Suprapubic skin (tissue), 4 donors: ENCODE measurements at places on chromosomes 12 and 14.
A peak's percentile ranks its signal among the peaks of the same experiment; 100 is the strongest.

GRCh38 chr12:17358835-17359234 is 731.2 kb downstream of the RERGL start:
- no peak overlapping the region for H3K27ac ChIP-seq
- no peaks in the 10 kb centered on the region for H3K36me3 ChIP-seq

GRCh38 chr12:58393152-58393551 is 451.8 kb downstream of the ATP23 start:
- no peaks in the 10 kb centered on the region for H3K4me1 ChIP-seq
- no peak for DNase-seq
- H3K36me3 ChIP-seq, result no peaks in the 10 kb centered on the region
- H3K27ac ChIP-seq, result no peak overlapping the region
- H3K27me3 ChIP-seq, result no peaks in the 10 kb centered on the region
- H3K4me3 ChIP-seq, result no peak overlapping the region

DNA sequence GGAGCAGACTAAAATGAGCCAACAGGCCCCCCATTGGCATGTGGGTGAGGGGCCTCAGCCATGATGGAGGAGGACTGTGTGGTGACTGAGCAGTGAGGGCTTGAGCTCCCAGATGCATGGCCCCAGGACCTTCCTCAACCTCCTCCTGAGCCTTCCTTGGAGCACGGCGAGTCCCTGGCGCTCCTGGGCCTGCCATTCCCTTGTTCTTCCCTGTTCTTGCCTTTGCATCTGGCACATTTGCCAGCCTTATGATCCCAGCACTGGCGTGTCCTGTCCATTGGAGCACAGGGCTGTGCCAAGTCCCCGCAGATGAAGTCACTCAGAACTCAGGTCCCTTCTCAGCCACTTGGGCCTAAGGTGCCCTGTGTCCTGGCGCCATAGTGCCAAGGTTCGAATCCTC is 40.3 kb upstream of the MEG3 start:
- H3K27ac ChIP-seq, result no peak overlapping the region
- no peaks in the 10 kb centered on the region for H3K4me1 ChIP-seq
- peaks cover 23% of the 10 kb centered on the region for H3K27me3 ChIP-seq
- H3K4me3 ChIP-seq, result no peak overlapping the region
- no peak for DNase-seq
- no peaks in the 10 kb centered on the region for H3K36me3 ChIP-seq

DNA sequence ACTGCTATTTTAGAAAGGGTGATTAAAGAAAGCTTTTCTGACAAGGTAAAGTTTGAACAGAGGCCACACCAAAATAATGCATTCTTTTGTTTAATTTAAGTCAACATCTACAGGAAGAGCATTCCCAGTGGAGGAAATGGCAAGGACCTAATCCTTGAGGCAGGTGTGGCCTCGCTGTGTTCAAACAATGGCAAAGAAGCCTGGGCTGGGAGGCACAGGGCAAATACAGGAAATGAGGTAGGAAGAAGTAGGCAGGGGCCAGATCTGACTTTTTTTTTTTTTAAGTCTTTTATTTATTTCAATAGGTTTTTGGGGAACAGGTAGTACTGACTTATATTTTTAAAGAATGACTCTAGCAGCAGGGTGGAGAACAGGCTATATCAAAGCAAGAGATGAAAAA is 53.5 kb downstream of the ARMH4 start:
- no peaks in the 10 kb centered on the region for H3K36me3 ChIP-seq
- DNase-seq, result no peak
- H3K4me3 ChIP-seq, result no peak overlapping the region
- H3K27ac ChIP-seq, result no peak overlapping the region
- no peaks in the 10 kb centered on the region for H3K4me1 ChIP-seq

DNA sequence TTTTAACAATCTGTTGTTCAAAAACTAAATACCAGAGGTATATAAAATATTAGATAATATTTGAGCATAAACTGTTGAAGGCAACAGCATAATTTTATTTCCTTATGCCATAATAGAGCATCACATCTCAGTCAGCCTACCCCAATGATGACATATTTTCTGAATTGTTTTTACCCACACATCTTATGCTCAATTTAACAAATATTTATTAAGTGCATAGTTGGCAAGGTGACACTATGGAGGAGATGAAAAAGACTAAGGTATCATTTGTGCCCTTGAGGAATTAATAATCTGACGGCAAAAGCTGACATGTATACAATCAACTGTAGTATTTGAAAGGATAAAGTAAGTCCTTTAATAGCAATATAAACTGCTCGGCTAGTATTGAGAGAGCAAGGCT is 102.4 kb downstream of the SYT1 start:
- no peak overlapping the region for H3K4me3 ChIP-seq
- no peaks in the 10 kb centered on the region for H3K27me3 ChIP-seq
- H3K27ac ChIP-seq, result no peak overlapping the region
- H3K36me3 ChIP-seq, result no peaks in the 10 kb centered on the region
- DNase-seq, result no peak

DNA sequence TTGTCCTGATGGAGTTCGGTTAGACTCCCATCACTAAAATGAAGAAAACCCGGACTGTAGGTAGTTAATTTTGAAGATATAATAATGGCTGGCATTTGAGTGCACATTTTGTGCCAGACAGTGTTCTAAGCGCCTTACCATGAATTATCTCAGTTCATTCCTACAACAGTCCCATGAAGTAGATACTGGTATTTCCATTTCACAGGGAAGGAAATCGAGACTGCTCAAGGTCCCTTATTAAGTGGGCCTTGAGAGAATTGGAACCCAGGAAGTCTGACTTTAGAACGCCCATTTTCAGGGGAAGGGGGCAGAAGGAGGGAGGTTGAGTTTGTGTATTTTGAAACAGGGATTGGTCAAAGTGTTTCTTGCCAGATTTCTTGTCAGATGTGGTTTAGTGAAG is 855 bp downstream of the MNAT1 start:
- H3K4me3 ChIP-seq, result peak overlapping the region; percentile 74
- H3K4me1 ChIP-seq, result peaks cover 32% of the 10 kb centered on the region
- H3K36me3 ChIP-seq, result no peaks in the 10 kb centered on the region
- H3K27ac ChIP-seq, result no peak overlapping the region
- no peak for DNase-seq
- H3K27me3 ChIP-seq, result no peaks in the 10 kb centered on the region

- peak; percentile 82 for DNase-seq
- H3K36me3 ChIP-seq, result no peaks in the 10 kb centered on the region
- H3K4me3 ChIP-seq, result no peak overlapping the region
- H3K4me1 ChIP-seq, result peaks cover 29% of the 10 kb centered on the region
These were observed 30.3 kb downstream of the NFKBIA start for GRCh38 chr14:35374263-35374712.

DNA sequence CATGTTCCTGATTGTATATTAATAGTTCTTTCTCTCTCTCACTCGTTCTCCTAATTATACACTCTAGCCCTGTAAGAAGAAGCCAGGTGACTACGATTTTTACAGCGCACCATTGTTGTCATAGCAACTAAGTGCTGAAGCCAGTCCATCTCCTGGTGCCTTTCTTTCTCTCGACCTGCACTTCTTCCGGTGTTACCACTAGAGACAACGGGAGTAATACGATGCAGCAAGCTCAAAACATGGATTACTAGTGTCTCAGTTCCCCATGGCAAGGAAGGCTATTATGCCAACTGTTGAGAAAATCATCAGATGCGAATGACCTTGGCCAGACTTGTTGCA is 40.8 kb upstream of the DCD start:
- no peak overlapping the region for H3K4me3 ChIP-seq
- no peak overlapping the region for H3K27ac ChIP-seq
- H3K27me3 ChIP-seq, result peaks cover 37% of the 10 kb centered on the region
- H3K4me1 ChIP-seq, result no peaks in the 10 kb centered on the region
- DNase-seq, result no peak
